ENCODE measurements at places on chromosomes 7 and 10. TPM values are rescaled to one million over a fixed set of nuclear protein-coding genes. Genes with fewer than 3 reads are reported as not detected.

GRCh38 chr10:128892005-128892404, 575.0 kb upstream of the MGMT start:
- DNase-seq = no peak

LAMB1 gene
- total RNA-seq = 46.6 TPM

GRCh38 chr10:28248092-28248491, 54.8 kb downstream of the MPP7 start:
- no peak for DNase-seq

OR6B1 gene
- not detected for total RNA-seq

- DNase-seq = no peak
Measured at GRCh38 chr10:121976607-121977006, 1.6 kb upstream of the NSMCE4A start.

OGDHL gene
- 0.08 TPM for total RNA-seq

DNA sequence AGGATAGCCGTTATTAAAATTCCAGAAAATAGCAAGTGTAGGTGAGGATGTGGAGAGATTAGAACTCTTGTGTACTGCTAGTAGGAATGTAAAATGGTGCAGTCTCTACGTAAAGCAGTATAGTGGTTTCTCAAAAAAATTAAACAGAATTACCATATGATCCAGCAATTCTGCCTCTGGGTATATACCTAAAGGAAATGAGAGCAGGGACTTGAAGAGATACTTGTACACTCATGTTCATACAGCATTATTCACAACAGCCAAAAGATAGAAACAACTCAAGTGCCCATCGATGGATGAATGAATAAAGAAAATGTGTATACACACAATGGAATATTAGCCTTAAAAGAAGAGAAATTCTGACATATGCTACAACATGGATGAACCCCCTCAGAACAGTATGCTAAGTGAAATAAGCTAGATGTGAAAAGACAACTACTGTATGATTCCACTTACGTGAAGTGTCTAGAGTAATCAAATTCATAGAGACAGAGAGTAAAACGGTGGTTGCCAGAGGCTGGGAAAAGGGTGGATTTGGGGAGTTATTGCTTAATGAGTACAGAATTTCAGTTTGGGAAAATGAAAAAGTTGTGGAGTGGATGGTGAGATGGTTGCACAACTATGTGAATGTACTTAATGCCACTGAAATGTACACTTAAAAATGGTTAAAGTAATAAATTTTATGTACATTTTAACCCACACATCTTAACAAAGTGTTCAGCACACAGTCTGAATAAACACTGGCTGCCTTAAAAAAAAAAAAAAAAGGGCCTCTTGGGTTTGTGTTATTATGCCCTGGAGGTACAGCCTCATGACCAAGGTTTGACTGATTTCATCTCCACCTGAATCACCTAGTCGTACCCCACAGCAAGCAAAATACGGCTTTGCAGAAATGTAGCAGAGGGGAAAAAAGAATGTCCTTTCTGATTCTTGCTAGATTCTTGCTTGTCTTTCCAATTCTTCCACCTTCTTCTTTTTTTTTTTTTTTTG, 26.2 kb downstream of the BUB3 start:
- no peak for DNase-seq

- DNase-seq = no peak
Measured at GRCh38 chr10:79305515-79305914, 41.8 kb upstream of the PPIF start.

GRCh38 chr10:107425931-107426553, 261.5 kb upstream of the SORCS1 start:
- no peak for DNase-seq
